Esophagus squamous epithelium (tissue), 5 donors: ENCODE measurements at places on chromosomes 2 and 18.

GRCh38 chr2:183164650-183165015 is 40.4 kb downstream of the NUP35 start:
- no peak for DNase-seq

- no peak for DNase-seq
Measured at GRCh38 chr2:67974559-67975430, 88.0 kb downstream of the C1D start.

- DNase-seq, result no peak
Measured at GRCh38 chr2:149799013-149799705, 211.6 kb upstream of the MMADHC start.

DNA sequence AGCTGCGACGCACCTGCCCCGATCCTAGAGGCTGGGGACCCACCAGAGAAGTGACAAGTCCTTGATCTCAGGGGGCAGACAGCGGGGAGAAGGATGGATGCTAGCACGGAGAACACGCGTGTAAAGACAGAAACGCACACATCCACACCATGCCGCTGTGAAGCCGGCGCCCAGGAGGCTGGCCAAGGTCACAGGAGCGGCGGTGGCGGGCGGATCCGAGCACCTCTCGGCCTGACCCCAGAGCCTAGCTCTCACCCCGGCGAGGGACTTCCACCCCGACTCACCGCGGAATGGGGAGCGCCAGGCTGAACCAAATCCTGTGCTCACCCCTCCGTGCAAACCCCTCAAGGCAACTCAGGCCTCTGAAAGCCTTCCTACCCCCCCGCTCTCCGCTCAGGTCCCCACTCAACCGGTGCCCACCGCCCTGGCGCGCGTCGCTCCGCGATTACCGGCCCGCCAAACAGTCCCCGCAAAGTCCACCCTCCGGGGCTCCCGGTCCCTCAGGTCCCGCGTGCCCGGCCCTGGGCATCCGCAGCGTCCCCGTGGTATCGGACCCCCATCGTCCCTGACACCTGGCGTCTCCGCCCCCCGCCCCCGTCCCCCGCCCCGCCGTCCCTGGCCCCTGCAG is 460 bp upstream of the LRRFIP1 start:
- no peak for DNase-seq

DNA sequence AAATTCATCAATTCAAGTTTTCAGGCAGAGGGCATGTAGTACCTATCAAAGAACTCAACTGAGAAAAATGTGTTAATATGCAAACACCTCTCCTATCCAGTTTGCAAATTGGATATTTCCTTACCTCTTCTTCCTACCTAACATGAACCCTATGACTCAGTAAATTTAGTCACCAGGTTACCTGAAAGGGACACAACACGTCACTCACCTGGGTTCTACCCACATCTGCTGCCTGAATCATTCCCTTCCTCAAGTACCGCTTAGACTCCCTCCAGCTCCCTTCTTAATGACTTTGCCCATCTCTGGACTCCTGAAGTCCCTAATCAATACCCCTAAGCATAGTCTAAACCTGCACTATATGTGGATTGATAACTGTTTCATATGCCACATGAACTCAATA is 10.4 kb downstream of the ANKRD44 start:
- DNase-seq, result no peak

DNA sequence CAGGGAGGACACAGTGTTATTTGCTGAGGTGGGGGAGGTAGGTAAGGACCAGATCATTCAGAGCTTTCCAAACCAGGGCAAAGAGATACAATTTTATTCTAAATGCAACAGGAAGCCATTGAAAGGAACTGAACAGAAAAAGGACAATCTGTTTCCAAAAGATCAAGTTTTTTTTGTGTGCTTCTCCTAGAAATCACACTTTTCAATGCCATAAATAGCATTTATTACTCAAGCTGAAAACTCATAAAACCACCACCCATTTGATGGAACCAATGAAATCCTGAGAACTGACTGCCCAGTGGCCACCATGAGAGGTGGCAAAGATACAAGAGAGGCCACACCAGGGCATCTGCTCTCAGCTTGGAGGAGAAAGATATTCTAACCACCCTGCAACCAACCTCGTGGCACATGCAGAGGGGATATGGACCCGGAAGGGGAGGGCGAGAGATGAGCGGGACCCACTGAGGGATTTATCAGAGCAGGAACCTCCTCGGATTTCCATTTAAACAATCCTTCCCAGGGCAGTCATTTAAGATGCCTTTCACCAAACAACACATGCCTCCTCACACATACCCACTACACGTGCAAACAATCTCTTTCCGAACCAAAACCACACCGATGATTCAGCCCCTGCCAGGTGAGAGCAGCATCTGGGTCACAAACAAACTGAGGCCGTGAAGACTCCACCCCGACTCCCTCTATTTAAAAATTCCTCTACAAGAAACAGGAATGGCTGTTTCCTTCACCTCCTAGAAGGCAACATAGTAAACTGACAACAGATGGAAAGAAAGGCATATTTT is 8.8 kb downstream of the CYB5A start:
- no peak for DNase-seq

DNA sequence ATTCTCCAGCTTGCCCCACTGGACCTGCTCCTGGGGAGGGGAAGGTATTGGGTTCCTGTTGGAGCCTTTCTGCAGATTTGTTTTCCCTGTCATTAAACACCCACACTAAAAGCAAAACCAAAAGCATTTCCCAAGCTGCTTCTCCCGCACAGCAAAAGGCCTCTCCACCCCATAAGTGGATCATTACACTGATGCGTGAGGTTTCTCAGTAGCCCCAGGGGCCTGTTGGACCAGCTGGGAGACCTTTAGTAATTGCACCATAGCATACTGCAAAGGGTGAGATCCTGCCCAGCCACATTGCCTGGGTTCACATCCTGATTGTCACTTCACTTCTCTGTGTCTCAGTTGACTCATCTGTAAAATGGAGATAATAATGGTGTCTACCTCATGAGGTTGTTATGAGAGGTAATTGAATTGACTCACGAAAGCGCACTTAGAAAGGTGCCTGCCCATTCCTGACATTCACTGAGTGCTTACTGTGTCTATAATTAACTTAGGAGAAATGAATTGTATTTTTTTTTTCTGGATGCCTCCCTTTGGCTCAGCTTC is 43.9 kb downstream of the TOGARAM2 start:
- no peak for DNase-seq

DNA sequence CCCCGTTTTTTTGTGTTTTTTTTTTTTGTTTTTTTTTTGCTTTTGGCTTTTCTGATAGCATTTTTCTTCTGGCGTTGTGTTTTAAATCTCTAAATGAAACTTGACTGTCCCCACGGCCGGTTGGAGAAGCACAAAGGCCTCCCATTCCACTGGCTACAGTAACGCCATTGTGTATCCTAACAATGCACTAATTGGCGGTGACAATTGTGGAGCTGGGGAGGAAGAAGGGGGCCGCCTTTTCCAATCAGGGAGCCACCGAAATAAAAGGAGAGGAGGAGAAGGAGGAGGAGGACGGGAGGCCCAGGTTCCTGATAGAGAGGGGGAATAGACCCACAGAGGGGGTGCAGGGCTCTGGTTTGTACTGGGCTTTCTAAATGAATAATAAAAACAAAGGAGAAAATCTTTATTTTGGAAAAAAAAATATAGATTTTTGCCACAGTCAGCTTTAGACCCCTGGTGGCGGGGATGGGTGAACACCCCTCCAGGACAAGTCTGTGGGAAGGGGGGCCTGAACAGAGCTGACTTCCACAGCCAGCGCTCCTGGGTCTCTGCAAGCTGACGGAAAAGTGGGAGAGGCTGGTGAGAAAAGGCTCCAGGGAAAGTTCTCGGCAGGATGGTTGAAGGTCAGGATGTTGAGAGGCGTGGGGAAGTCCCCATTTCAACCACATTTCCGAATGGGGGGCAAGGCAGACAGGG is 43.7 kb upstream of the FZD5 start:
- no peak for DNase-seq
